Left hindlimb (tissue), 1 donor: ENCODE measurements at places on chromosomes 5 and 9.

- no peak for DNase-seq
These were observed 41.2 kb upstream of the RIOK2 start for GRCh38 chr5:97224112-97224750.

DNA sequence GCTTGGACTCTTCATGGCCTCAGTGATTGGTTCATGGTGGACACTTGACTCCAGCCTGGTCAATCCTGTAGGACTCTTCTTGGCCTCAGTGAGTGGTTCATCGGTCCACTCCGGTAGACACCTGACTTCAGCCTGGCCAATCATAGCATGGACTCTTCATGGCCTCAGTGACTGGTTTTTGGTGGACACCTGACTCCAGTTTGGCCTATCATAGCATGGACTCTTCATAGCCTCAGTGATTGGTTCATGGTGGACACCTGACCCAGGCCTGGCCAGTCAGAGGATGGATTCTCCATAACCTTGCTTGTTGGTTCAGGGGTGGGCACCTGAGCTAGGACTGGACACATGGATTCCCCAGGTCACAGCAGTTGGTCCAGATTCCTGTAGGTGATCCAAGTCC lies 106.0 kb upstream of the ERCC6L2 start:
- DNase-seq, result no peak

DNA sequence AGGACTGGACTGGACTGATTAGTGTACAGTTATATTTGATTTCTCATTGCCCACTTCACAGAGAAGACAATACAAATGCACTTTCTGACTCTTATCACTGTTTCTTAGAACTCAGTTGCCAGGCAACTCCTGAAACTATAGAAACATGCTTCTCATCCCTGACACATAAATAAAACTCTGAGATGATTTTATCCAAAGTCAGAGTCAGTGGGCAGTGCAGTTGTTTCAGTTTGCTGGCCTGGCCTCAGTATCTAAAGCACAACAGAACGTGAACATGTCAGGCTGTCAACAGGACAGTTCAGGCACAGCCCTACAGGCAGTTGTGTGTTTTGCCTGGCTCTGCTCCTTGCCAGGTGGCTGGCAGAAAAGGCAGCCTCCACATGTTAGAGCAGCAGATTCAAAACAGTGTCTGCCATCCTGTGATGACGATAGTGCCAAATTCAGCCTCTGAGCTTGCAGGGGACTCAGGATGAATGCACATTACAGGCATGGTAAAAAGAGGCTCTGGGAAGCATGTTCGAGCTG lies 65.1 kb upstream of the CCDC152 start:
- DNase-seq, result no peak

GRCh38 chr9:89678396-89679015 lies 73.7 kb downstream of the GADD45G start:
- no peak for DNase-seq

- DNase-seq, result peak; percentile 44
These were observed 34.4 kb downstream of the INSYN2B start for GRCh38 chr5:169945831-169946261.

GRCh38 chr5:86029308-86029707 lies 588.4 kb upstream of the COX7C start:
- DNase-seq, result no peak

DNA sequence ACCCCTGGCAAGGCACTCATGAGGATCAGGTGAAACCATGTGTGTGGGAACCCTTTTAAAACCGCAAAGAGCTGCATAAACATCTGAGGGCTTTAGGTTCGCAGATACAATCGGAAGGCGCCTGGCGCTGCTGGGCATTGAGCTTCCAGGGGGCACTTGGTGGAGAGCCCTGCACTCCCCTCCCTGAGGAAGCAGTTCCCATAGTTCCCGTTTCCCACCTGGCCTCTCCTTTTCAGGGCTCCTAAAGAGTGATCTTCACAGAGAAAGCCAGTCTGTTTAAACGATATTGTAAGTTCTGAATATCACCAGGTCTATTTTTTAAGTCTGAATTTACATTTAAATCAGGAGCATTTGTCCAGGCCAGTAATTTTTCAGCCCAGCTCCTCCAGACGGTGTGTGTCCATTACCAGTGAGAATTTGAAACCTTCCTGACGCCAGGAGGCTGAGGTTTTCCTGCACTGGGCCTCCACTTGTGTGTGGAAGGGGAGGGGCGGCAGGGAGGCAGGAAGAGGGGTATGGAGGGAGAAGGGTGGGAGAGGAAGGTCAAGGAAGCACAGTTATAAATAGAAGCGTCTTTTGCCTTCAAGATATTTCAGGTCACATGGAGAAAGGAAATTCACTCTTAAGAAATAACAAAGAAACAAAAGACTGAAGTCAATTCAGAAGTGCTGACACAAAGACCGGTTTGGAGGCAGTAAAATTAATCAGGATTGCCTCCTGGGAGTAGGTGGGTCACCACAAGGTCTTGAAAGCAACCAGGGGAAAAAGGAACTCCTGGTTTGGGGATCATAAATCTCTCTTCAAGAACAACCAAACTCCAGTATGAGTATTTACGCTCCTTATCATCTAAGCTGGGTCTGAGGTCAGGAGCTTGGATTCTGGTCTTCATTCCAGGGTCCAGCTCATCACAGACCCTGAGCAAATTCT lies 14.3 kb upstream of the MGAT1 start:
- DNase-seq, result peak; percentile 78

- DNase-seq, result no peak
These were observed 121.9 kb downstream of the PHF2 start for GRCh38 chr9:93698140-93698908.

GRCh38 chr5:132475987-132476875 lies 14.3 kb downstream of the IRF1 start:
- DNase-seq, result no peak

GRCh38 chr5:52920929-52921328 lies 68.2 kb upstream of the ITGA2 start:
- no peak for DNase-seq

- no peak for DNase-seq
These were observed 405.2 kb upstream of the WWC1 start for GRCh38 chr5:167886196-167886595.

GRCh38 chr5:156815988-156816599 lies 34.0 kb upstream of the PPP1R2B start:
- no peak for DNase-seq

DNA sequence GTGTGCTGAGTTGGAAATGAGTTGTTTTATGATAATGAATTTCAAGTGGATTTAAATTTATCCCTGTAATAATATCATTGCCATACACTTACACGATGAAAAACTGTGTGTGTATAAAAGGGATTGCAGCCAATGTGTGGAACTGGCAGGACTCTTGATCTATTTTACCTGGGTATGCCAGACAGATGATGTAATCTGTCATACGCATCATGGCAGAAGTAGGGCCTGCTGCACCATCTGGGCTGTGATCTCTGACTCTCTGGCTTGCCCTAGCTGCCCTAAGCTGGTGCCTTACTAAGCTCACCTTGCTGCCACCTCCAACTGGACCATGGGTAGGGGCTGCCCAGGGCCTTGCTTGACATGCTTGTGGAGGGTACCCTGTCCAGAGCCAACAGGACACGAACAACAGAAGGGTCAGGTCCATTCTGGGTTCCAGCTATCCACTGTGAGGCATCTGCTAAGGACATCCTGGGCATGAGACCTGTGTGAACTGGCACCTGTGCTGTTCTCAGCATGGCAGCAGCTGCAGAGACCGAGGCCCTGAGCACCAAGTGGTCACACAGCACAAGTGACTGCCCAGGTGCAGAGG lies 184.2 kb downstream of the FSTL4 start:
- no peak for DNase-seq

- no peak for DNase-seq
These were observed 58.8 kb upstream of the RAD23B start for GRCh38 chr9:107224252-107224651.

GRCh38 chr9:8895861-8896224 lies 1096.3 kb upstream of the DMAC1 start:
- DNase-seq, result no peak

DNA sequence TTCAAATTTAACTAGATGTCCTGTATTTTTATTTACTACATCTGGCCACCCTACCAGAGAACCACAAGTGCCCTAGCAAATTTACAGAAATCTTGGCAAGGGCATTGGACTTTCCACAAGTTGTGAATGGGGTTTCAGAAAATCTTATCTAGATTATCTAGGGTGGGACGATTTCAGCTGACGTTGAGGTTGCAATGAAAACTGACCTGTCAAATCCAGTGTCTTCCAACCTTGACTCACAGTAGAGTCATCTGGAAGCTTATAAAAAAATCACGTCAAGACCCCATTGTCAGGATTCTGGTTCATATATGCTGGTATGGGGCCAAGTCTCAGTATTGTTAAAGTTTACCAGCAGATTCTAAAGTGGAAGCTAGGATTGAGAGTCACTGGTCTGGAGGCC lies 109.6 kb upstream of the ACTBL2 start:
- DNase-seq, result no peak

DNA sequence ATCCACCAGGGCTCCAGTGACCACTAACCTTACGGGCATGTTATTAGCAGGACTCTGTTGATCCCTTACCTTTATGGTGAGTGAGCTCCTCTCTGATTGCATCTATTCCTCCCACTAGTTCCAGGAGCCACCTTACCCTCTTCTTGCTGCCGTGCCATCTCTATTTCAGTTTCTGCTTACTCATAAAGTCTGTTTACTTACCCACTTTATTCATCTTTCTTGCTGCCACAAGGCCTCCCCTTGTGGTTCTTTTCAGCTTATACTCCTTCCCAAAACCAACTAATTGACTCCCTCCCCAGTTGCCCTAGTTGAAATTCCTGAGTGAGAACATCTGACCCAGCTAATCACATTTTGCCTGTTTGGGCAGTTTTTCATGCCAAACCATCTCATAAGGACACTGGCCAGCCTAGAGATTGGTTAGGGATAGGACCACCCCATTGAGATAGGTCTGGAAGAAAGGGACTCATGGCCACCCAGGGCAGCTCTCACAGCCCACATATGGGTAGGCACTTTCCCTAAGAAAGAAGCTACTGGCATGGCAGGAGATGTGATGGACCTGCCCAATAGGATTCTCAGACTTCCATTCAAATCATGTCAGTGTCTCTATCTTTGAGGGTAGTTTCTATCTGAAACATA lies 412.7 kb downstream of the EFNA5 start:
- DNase-seq, result no peak

DNA sequence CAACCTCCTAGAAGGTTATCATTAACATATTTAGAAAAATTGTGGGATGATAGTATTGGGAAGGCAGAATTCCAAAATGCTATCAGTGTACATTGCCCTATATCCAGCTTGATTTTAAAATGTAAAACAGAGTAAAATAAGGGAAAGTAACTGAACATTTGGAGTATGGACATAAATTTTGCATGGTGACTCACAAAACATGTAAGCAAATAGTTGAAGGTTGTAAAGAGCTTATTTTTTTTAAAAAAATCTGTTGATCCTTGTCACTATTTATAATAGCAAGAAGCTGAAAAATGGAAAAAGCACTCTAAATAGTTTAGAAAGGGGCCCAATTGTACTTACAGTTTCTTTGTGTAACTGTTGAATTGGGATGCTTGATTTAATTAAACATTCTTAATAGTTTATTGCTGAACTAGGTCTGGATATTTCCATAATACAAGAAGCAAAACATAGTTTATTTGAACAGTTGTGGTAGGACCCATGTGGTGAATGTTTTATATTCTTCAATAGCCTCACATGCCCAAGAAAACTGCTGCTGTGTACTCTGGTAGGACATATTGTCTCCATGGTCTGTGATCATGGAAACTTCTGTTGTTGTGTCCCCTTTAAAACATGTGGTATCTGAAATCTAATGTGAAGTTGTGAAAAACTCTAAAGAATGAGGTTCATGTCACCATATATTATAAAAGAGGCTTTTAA lies 82.4 kb downstream of the NNT start:
- no peak for DNase-seq

DNA sequence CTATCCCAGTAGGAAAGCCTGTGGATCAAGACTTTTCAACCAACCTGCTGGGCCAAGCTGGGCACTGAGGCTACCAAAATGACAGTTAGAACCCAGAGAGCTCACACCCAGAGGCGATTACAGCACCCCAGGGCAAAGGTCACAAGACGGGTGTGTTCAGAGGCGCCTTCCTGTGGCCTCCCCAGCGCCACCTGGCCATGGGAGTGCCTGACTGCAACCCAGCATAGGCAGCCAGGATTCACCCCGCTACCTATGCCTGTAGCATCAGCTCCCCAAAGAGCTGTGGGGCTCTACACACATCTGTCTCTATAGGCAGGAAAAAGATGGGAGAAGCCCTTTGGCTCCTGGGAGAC lies 33.5 kb downstream of the PDGFRB start:
- no peak for DNase-seq

GRCh38 chr5:96150007-96150406 lies 188.4 kb upstream of the ELL2 start:
- DNase-seq, result no peak

DNA sequence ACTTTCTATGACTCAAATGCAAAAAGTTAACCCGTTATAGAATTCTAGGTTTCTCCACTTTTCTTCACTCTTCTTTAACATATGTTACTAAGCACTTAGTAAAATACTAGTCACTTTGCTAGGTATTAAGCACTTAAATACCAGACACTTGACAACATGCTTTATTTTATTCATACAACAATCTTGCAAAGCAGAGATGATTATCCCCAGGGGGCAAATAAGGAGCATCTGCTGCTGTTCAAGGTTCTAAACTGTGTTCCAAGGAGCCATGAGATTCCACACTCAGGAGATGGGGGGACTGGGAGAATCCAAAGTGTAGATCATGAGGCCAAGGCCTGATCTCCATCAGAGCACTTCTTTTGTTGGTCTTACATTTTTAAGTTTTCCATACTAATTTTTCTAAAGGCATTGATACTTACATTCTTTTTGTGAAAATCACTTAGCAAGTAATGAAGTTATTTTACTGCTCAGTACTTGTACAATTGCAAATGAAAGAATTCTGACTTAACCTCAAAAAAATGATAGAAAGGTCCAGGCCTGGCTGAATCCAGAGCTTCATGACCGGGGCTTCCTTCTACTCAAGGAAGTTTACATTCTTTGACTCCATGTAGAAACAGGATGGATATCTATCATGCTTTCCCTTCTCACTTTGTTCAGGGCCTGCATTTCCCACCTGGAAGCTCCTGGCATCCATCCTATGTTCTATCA lies 504.4 kb upstream of the WWC1 start:
- DNase-seq, result no peak

GRCh38 chr5:61670941-61671340 lies 338.9 kb downstream of the ZSWIM6 start:
- DNase-seq, result no peak

DNA sequence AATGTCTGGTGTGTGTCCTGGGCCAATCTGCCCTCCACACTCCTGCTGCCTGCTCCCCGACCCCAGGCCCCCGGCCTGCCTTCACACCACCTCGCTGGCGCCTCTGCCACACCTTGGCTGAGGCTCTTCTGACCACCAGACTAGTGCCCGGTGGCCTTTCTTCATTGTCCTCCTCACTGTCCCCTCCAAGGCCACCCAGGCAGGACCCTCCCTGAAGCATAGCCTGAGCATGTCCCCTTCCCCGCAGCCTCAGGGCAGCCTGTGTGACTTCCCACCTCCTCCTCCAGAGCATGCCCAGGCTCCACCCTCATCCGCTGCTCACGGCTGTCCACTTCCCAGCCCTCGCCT lies 154.6 kb downstream of the OLFM1 start:
- no peak for DNase-seq

DNA sequence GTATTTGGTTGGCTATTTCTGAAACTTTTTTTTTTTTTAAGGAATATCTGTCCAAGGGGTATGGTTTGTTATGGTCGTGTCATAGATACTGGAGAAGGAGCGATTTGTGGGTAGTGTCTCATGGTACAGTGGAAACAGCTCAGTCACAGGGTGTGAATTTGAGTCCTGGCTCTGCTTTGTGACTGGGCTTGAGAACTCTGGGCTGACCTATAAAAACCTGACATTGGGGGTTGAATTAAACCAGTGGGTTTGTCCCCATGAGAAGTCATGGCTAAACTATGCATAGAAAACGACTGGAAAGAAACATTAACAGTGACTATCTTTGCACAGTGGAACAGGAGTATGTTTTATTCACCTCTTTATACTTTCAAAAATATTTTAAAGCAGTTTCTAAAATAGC lies 54.7 kb downstream of the MACROH2A1 start:
- no peak for DNase-seq
